ENCODE measurements at places on chromosomes 3 and 15. TPM values are rescaled to one million over a fixed set of nuclear protein-coding genes. Genes with fewer than 3 reads are reported as not detected.

- H3K27ac ChIP-seq = no peak overlapping the region
- H3K27me3 ChIP-seq = no peaks in the 10 kb centered on the region
- no peaks in the 10 kb centered on the region for H3K4me1 ChIP-seq
Measured at GRCh38 chr3:54836871-54837270, 91.0 kb downstream of the LRTM1 start.

The PAQR5 gene
- 15.7 TPM for total RNA-seq

The MFAP1 gene
- total RNA-seq = 21.9 TPM

DNA sequence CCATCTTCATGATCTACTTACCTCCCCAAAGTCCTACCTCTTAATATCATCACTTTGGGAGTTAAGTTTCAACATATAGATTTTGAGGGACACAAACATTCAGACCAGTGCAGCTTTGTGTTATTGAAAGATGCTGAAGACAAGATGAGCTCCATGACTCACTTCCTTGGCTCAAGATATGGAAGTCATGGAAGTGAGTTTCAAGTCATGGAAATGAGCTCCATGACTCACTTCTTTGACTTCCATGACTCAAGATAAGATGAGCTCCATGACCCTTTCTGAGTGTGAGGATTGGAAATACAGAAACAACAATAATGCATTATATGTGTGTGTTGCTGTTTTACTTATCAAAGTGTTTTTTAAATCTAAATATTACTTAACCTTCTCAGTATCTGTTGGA, 170.2 kb upstream of the TPRG1 start:
- H3K4me3 ChIP-seq = no peak overlapping the region
- DNase-seq = no peak
- H3K27me3 ChIP-seq = no peaks in the 10 kb centered on the region
- H3K36me3 ChIP-seq = no peaks in the 10 kb centered on the region
- H3K4me1 ChIP-seq = no peaks in the 10 kb centered on the region

DNA sequence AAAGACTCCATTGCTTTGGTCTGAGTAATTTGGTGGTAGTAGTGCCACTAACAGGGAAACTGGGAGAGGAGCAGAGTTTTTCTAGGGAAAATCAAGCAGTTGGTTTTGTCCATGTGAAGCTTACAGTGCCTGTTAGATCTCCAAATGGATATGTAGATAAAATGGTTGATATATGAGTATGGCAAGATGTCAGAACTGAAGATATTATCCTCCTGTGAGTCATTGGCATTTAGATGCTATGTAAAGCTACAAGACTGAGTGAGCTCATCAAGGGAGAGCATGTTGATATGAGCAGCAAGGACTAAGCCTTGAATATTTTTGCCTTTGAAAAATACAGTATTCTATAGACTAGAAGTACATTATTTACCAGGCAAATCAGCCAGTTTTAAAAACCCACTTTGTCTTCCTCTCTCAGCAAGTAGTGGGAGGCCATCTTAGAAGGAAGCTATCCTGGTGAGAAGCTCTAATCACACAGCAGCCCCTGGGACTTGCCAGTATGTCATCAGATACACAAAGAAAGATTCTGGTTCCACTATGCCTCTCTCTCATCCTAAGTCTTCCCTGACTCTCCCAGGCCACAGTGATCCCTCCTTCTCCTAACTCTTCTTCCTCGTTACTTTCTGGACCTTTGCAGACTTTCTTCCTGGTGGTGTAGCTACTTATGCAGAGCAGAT, 77.4 kb upstream of the ANKRD28 start:
- DNase-seq = no peak
- H3K27ac ChIP-seq = no peak overlapping the region
- H3K4me3 ChIP-seq = no peak overlapping the region
- no peaks in the 10 kb centered on the region for H3K27me3 ChIP-seq

DNA sequence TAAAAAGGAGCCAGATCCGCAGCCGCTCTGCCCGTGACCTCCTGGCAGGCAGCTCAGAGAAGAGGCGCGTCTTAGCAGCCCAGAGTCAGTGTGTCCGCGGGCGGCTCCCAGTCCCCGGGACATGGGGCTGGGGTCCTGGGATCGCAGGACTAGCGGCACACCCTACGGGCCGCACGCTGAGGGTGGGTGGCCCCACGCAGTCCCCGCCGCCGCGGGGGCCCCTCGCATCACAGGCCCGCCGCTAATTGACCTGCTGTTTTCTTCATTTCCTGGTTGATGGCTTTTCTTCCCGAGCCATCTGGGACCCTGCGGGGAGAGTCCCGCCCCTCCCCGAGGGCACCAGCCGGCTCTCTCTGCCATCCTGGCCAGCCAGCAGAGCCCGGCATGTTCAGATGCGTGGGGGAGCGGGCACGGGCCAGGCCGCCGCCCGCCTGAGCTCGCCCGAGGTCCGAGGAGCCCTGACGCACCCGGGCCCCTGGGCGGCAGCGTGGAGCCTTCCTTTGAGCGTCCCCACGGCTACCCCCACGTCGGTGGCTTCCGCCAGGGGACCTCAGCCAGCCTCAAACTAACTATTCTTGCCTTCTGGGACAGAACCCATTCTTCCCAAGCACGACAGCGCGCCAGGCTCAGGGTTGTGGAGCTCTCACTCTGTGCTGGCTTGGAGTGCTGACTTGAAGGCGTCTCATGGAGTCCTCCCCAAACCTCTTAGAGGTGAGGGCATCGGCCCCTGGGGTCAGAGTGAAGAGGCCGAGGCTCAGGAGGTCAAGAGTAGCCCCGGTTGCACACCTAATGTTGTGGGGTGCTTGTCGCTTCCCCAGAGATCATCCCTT, 34.6 kb upstream of the CACNA2D3 start:
- no peaks in the 10 kb centered on the region for H3K36me3 ChIP-seq
- peaks cover 41% of the 10 kb centered on the region for H3K27me3 ChIP-seq
- H3K27ac ChIP-seq = no peak overlapping the region
- DNase-seq = peak; percentile 27

GRCh38 chr15:93029836-93030429, 59.1 kb downstream of the RGMA start:
- H3K27me3 ChIP-seq = no peaks in the 10 kb centered on the region
- H3K36me3 ChIP-seq = no peaks in the 10 kb centered on the region
- no peak overlapping the region for H3K4me3 ChIP-seq
- no peak for DNase-seq

DNA sequence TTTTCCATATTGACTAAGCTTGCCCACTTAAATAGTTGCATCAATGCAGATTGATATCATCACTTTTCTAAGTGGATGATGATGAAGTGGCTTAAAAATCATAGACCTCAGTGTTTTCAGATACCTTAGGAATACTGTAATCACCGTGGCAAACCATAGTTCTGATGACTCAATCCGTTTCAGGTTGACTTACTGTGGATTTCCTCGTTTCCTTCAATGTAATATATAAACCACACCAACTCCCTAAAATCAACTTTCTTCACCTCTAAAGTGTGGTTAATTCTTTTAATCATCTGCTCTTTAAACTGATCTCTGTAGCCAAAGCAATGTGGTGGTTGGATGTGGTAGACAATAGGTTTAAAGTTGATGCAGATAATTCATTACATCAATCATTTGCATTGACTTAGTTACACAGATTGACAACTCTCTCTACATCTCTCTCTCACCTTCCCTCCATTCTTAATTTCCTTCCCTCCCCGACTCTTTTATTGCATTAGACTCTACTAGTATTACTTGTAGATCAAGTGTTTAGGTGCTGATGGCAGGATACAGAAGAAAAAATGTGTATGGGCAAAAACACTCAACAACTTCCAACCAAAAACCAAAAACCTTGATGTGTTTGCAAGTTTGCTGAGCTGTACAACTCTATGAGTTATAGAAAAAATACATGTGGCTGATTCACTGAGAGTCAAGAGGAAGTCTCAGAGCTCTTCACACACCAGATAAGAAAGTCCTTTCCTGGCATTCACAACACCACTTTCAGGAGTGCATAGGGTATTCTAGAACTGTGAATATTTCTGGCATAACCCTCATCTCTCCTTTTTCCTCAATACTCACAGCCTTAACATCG, 243.5 kb downstream of the NFKBIZ start:
- H3K27me3 ChIP-seq = no peaks in the 10 kb centered on the region
- DNase-seq = no peak
- no peak overlapping the region for H3K4me3 ChIP-seq
- no peaks in the 10 kb centered on the region for H3K36me3 ChIP-seq

DNA sequence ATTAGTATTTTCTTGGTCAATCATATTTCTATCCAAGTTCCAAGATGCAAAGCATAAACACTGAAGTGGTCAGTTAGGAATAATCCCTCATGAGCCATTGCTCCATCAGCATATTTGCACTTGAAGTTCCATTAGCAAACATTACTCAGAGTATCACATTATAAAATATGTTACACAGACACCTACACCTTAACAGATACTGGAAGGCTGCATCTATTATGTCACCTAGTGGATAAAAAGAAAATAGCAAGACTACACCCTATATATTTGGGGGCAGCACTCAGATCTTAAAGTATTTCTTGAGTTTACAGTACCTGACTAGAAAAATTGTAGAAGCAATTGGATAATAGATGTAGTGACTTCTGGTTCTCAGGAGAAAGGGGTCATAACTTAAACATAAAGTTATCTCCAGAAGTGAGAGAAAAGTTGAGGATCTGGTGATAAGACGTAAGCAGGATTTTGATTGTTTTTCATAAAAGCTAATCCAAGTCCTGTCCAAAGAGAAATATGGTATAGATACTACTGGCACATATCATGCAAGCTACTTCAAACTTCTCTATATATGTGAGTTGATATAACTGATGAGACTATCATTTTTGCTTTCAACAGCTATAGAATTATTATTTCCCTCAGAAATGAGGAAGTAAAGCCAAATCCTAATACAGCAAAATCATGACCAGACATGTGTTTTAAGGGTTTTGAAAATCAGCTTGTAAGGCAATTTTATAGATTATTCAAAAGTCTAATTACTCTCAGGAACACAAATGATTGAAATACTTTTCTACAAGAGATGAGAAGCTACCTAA, 422.2 kb downstream of the GBE1 start:
- no peaks in the 10 kb centered on the region for H3K36me3 ChIP-seq
- H3K27me3 ChIP-seq = no peaks in the 10 kb centered on the region
- no peak for DNase-seq
- no peaks in the 10 kb centered on the region for H3K4me1 ChIP-seq
- H3K4me3 ChIP-seq = no peak overlapping the region

DNA sequence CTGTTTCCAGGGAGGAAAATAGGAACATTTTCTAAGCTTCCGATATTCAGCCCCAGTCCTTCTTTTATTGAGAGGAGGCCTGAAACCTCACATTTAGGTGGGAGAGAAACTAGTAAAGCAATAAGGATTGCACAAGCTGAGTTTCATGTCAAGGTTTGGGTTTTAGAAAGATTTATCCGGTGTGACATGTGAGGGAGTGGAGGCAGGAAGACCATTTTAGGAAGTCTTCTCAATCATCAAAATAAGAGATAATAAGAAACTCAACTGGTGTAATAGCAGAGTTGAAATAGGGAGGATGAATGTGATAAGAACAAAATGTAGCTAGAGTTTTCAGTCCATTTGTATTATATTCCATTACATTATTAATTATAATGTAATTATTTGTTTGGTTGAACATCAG, 27.7 kb upstream of the CLDN16 start:
- no peak for DNase-seq
- H3K36me3 ChIP-seq = no peaks in the 10 kb centered on the region
- no peak overlapping the region for H3K27ac ChIP-seq
- H3K4me3 ChIP-seq = no peak overlapping the region

- peaks cover 43% of the 10 kb centered on the region for H3K4me1 ChIP-seq
- no peaks in the 10 kb centered on the region for H3K27me3 ChIP-seq
- no peak for DNase-seq
- peak overlapping the region; percentile 98 for H3K4me3 ChIP-seq
Measured at GRCh38 chr3:32571192-32571485, 481 bp upstream of the DYNC1LI1 start.

- H3K4me1 ChIP-seq = no peaks in the 10 kb centered on the region
- H3K36me3 ChIP-seq = peaks cover 18% of the 10 kb centered on the region
- peak within 1 kb of the TSS; percentile 91 for H3K4me3 ChIP-seq
- H3K27me3 ChIP-seq = no peaks in the 10 kb centered on the region
- peak within 1 kb of the TSS; percentile 68 for H3K27ac ChIP-seq
- peak; percentile 99 for DNase-seq
Measured at GRCh38 chr15:40754883-40755811, at the start of gene RMDN3. TSS of gene RMDN3 (minus strand) at chr15:40755254. CDS start at chr15:40754783, 471 bp downstream.

DNA sequence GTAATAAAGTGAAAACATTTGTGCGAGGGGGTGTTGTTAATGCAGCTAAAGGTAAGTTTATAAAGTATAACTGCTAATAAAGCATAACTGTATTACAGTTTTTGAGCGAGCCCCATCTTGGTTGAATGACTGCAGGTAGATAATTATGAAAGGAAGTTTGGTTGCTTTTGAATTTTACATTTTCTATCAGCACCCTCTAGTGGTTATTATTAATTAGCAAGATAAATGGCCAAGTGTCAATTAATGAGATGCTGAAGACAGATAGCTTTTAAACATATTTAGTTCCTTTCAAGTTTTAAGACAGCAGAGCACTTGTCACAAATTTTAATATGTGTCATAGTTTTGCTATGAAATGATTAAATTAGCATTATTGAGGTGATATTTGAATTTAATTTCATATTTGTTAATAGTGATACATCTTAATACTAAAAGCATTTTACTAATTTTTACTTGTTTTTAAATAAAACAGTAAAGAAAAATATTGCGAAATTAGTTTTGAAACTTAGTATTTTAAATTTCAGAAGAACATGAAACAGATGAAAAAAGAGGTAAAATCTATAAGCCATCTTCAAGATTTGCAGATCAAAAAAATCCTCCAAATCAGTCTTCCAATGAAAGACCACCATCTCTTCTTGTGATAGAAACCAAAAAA, 15.1 kb downstream of the U2SURP start:
- H3K4me3 ChIP-seq = no peak overlapping the region
- H3K27ac ChIP-seq = no peak overlapping the region
- DNase-seq = no peak
- H3K4me1 ChIP-seq = no peaks in the 10 kb centered on the region
- no peaks in the 10 kb centered on the region for H3K27me3 ChIP-seq
- H3K36me3 ChIP-seq = peaks cover 61% of the 10 kb centered on the region

DNA sequence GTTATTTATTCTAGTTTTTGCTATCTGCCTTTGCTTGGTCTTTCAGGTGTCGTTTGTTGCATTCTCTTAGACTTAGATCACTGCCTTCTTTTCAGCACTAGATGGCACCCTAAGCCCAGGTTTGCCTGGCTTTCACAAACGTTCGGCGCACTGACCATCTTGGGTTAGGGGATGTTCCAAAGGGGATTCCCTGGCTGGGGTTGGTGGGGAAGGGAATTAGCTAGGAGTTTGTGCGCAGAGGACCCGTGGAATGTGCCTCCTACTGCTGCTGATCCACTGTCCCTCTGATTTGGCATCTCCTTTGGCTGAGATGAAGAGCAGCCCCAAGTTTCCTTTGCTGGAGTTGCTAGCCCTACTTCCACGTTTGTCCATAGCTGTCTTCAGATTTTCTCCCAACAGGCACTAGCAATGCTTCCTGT, 33.9 kb downstream of the PFN2 start:
- no peaks in the 10 kb centered on the region for H3K36me3 ChIP-seq
- H3K4me1 ChIP-seq = peaks cover 12% of the 10 kb centered on the region
- peak; percentile 36 for DNase-seq
